ENCODE measurements at places on chromosomes 5 and 9.

- no peaks in the 10 kb centered on the region for H3K27me3 ChIP-seq
- no peak overlapping the region for H3K27ac ChIP-seq
- H3K4me1 ChIP-seq: no peaks in the 10 kb centered on the region
- no peak for DNase-seq
- no peaks in the 10 kb centered on the region for H3K36me3 ChIP-seq
- no peak overlapping the region for H3K4me3 ChIP-seq
These were observed 19.8 kb downstream of the IFT74 start for GRCh38 chr9:26975728-26976707.

GRCh38 chr9:117063721-117064471 lies 351.0 kb downstream of the ASTN2 start:
- H3K27me3 ChIP-seq: no peaks in the 10 kb centered on the region
- no peak overlapping the region for H3K4me3 ChIP-seq
- no peaks in the 10 kb centered on the region for H3K4me1 ChIP-seq
- H3K36me3 ChIP-seq: no peaks in the 10 kb centered on the region
- DNase-seq: no peak
- H3K27ac ChIP-seq: no peak overlapping the region

GRCh38 chr9:8684978-8685708 lies 885.6 kb upstream of the DMAC1 start:
- H3K36me3 ChIP-seq: no peaks in the 10 kb centered on the region
- H3K4me3 ChIP-seq: no peak overlapping the region
- DNase-seq: no peak
- H3K27ac ChIP-seq: no peak overlapping the region

DNA sequence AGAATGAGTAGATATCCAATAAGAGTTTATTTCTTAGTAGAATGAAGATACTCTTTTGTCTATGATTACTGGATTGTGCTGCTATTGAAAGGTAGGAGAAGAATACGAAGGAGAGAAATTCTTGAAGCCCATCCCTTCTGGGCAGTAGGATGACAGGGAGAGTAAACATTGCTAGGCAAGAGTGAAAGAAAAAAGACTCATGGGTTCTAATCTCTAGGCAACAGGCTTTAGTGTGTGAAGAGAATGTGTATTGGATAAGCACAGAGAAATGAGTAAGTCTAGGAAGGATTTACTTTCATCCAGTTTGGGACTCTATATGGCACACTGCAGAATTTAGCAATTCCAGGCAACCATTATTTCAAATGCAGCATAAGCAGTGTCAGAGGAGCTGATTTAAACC lies 216.0 kb downstream of the GABRG2 start:
- no peaks in the 10 kb centered on the region for H3K27me3 ChIP-seq
- H3K4me1 ChIP-seq: no peaks in the 10 kb centered on the region
- H3K4me3 ChIP-seq: no peak overlapping the region
- DNase-seq: no peak
- no peak overlapping the region for H3K27ac ChIP-seq

DNA sequence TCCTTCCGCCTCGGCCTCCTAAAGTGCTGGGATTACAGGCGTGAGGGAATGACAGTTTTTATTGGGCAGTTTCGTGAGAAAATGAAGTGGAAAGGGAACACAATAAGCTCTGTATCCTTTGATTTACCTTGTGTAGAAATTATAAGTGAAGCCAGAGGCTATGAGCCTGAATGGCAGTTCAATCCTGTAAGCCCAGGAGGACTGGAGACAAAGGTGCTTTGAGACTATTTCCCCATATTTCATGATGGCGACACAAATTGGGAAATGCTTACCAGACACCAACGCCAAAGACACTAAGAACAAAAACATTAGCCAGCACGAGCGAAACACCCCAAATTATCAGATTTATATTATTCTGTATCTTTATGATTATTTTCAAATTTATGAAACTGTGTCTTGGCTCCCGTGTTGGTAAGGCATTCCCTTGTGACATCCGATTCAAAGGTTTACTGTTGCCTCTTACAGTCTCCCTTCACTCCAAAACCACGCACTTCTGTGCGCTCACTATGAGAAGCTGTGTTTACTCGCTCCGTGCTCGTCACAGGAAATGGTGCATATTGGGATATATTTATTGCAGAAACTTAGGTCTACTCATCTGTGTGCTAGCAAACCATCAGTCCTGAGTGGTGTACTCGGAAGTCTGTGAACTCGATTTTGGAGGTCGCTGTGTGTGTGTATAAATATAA lies 73.9 kb downstream of the SH3PXD2B start:
- H3K4me1 ChIP-seq: peaks cover 9% of the 10 kb centered on the region
- H3K27me3 ChIP-seq: no peaks in the 10 kb centered on the region
- no peak for DNase-seq
- H3K4me3 ChIP-seq: no peak overlapping the region

GRCh38 chr9:6757132-6757455 lies 679 bp upstream of the KDM4C start:
- H3K27ac ChIP-seq: peak overlapping the region; percentile 96
- no peaks in the 10 kb centered on the region for H3K36me3 ChIP-seq
- H3K4me3 ChIP-seq: peak overlapping the region; percentile 94
- DNase-seq: no peak
- peaks cover 20% of the 10 kb centered on the region for H3K4me1 ChIP-seq
- H3K27me3 ChIP-seq: no peaks in the 10 kb centered on the region

DNA sequence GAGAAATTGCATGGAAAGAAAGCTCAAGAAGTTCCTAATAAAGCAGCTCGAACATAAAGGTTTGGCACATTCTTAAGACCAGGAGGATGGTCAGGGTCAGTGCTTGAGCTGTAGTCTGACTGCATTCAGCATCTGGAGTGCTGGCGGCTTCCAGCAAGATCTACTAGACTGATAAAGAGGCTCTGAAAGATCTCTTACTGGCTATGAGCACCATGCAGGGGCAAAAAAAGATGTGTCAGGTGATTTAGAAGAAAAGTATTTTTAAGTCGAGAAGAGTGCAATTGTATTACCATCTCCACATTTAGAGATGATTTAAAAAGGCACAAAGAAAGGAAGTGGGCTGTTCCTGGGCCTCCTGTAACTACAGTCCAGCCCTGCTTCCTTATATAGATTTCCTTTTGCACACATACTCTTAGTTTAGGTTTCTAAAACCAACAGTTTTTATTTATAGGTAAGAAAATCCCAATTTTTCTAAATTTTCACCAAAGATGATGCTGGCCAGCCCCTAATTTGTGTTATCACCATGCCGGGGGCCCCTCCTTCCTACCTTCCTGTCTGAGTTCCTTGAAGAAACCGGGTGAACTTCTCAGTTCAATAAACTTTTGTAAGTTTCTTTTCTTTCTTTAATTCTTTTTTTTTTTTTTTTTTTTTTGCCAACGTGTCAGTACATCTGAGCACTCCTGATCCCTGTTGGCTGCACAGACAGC lies 65.9 kb upstream of the PLPP1 start:
- H3K27me3 ChIP-seq: no peaks in the 10 kb centered on the region
- DNase-seq: no peak
- H3K4me3 ChIP-seq: peak overlapping the region; percentile 41
- H3K4me1 ChIP-seq: peaks cover 61% of the 10 kb centered on the region
- H3K27ac ChIP-seq: peak overlapping the region; percentile 94
- no peaks in the 10 kb centered on the region for H3K36me3 ChIP-seq

- no peak overlapping the region for H3K4me3 ChIP-seq
- H3K4me1 ChIP-seq: no peaks in the 10 kb centered on the region
- no peak for DNase-seq
- peaks cover 98% of the 10 kb centered on the region for H3K36me3 ChIP-seq
- H3K27me3 ChIP-seq: no peaks in the 10 kb centered on the region
These were observed 53.0 kb downstream of the CD180 start for GRCh38 chr5:67143549-67143948.

Measured in heart right ventricle (tissue), 16 donors.